Suppressor macrophage treated with lipopolysaccharide for 4 hours (primary cell): ENCODE measurements at places on chromosomes 2 and 18.
A peak's percentile ranks its signal among the peaks of the same experiment; 100 is the strongest.

DNA sequence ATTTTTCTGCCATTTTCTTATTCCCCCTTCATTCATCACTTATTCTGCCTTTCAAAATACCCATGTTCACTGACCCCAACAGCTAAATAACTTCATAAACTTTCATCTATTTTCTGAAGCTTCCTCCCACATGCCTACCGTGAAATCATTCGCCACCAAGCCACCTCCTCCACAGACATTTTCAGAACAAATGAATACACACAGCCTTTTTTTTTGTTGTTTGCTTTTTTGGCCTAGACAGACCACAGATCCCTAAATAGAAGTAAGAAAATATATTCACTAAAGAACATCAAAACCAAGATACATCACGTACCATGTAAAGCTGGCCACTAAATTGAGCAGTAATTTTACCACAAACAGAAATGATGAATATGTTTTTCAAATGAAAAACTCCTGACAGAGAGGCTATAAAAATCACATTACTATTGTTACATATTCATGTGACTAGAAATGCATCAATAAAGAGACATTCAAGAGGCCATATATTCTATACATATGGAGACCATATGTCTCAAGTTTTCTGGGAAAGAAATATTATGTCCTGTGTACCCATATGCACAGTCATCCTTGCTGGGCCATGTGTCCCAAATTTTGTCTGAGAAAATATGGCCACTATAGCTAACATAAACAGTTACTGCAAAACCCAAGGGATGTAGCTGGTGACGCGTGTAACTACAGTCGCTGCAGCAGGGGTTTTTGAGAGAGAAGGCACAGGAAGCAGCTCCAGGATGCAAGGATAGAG lies 200.3 kb downstream of the FBXO15 start:
- no peak for DNase-seq

DNA sequence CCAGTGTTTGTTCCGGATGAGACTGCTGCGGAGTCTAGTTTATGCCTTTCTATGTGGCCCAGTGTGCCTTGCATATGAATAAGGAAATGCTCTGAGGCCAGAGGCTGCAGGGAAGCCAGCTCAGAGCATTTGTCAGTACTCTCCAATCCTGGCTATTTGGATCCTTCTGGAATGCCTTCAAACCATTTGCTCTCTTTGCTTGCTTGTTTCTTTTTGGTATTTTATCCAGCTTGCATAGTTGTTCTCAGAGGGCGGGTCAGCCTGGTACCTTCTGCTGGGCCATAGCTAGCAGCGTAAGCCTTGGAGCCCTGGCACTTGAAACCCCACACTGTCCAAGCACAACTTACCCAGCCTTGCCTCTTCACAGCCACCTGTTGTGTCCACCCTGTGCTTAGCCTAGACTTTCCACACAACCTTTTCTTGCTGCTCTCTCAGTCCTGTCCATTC lies 20.5 kb downstream of the CENPO start:
- no peak for DNase-seq

GRCh38 chr2:27408601-27409320 lies 630 bp downstream of the PPM1G start:
- DNase-seq, result peak; percentile 17

GRCh38 chr18:72542342-72542741 lies 1.8 kb downstream of the CBLN2 start:
- DNase-seq, result no peak

GRCh38 chr2:225137971-225138370 lies 95.7 kb upstream of the DOCK10 start:
- DNase-seq, result no peak

DNA sequence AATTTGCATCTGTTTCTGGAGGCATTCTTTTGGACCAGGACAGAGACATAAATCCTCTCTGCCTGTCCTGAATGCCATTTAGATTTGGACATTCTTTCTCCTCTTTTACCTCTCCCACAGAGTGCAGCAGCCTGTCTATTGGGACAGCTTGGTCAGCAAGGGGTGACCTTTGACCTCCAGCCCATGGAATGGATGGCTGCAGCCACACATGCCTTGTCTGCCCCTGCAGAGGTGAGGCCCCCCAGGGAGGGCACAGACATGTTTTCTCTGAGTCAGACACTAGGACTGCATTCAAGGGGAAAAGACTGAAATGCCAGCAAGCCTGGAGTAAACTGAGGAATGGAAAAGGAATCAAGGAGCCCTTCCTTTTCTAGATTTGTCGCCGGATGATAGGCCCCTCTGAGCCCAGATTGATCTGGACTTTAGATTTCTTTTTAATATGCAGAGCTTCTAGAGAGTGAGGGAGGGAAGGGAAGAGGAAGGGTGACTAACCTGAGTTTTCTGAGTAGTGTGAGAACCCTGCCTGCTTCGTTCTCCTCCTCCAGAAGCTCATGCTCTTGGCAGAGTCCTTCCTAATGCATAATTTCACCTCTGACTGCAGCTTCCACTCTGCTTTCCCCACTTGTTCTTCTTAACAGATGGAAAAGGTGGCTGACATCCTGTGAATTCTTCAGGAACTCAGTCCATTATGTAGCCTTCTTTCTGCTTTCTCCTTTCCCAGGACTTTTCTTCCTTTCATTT lies 16.1 kb upstream of the TTLL4 start:
- no peak for DNase-seq

- no peak for DNase-seq
Measured at GRCh38 chr2:156986339-156986988, 271.0 kb upstream of the GALNT5 start.

- no peak for DNase-seq
Measured at GRCh38 chr2:159153951-159154350, 132.6 kb downstream of the WDSUB1 start.

DNA sequence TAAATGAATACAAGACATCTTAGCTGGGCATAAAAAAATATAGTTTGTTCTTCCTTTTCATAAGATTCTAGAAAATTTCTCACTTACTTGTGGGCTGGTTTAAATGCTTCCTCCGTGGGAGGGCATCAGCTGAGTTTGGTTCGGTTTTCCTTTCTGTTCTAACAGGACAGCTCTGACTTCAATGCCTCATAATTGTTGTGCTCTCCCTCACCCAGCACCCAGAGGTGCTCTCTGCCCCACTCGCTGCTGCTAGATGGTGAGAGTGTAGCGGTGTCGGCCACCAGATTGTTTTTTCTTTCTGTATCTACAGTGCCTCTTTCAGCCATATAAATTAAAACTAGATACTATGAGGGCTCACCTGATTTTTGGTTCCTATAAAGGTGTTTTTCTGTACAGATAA lies 407.2 kb upstream of the CDH7 start:
- DNase-seq, result no peak

- DNase-seq, result no peak
Measured at GRCh38 chr2:118443596-118443995, 355.3 kb downstream of the INSIG2 start.

DNA sequence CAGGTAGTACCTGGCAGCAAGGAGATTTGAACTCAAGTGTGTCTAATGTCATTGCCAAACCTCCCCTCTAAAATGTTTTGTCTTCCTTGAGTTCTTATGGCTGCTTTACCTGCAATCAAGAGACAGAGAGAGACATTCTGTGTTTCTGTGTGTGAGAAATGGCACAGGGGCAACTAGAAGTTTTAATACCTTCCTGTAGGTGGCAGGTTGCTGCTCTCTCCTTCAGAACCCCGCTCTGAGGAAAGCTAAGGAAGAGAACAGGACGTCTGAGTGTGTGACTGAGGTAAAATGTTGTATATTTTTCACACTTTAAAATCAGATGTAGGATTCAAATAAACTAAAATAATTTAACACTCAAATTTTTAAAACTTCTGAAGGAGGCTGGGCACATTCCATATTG lies 19.2 kb downstream of the DTNA start:
- DNase-seq, result no peak

DNA sequence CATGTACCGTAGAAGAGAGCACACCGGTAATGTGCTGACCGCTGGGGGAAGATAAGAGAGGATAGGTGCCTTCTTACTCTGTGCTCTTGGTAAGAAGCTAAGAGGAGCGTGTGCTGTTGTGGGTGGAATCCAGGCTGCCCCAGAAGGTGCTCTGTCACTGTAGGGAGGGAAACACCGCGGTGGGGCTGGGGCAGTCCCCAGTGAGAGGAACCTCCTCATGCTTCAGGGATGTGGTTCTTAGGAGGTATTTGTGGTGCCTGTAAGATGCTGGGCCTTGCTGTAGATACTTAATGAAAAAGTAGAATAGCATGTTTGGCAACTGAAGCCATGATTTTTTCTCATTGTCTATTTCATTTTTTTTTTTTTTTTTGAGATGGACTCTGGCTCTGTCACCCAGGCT lies 1.1 kb downstream of the COLEC11 start:
- DNase-seq, result no peak

DNA sequence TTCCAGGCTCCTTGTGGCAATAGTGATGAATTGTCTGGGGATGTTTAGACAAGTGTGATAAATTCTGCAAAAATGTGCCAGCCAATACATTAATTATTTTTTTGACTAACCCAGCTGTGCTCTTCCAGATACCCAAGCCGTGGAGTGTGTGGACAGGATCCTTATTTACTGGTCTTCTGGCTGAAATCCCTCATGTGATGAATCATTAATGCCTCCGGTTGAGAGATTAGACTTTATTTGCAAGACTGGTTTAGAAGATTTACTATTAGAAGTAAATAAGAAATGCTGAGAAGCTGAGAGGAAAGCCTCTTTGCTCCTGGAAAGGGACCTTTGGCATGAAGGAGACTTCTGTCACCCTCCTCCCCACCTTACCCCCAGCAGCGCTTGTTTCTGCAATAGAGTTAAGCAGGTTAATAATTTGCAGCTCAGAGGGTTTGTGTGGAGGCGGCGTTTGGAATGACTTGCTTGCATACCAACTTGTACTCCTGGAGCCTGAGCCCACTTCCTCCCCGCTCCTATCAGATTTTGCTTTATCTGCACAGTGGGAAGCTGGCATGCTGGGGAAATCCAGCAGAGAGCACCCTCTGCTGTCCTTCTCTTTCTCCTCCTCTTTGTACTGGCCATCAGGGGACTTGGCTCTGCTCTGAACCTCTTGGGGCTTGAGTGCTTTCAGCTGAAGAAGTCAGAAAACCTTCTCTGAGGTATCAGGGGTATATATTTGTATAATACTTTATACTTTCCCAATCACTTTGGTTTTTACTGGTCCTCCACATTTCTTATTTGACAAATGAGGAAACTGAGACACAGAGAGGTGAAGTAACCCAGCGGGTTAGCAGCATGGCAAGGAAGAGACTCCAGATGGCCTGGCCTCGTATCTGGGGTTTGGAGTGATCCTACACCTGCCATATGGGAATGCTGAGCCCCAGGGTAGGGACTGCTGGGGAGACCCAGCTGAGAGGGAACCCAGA lies 16.3 kb downstream of the SLC3A1 start:
- peak; percentile 46 for DNase-seq

DNA sequence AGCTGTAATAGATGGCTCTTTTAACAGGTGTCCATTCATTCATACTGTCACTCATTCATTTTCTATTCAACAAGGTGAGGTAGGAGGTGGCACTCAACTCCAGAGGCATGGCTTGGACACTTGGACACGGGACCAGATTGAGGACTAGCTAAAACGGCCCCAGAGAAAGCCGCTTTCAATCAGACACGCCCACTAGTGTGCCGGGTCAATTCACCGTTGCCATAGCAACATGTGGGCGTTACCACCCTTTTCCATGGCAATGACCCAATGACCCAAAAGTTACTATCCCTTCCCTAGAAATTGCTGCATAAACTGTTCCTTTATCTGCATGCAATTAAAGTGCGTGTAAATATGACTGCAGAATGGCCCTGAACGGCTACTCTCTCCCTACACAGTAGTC lies 49.2 kb upstream of the LGALSL start:
- no peak for DNase-seq

GRCh38 chr2:127000937-127001336 lies 102.2 kb downstream of the TEX51 start:
- DNase-seq, result no peak

- DNase-seq, result no peak
Measured at GRCh38 chr2:197034292-197034691, 107.8 kb upstream of the PGAP1 start.

- peak; percentile 68 for DNase-seq
Measured at GRCh38 chr2:171598713-171599319, 76.5 kb downstream of the CYBRD1 start.

DNA sequence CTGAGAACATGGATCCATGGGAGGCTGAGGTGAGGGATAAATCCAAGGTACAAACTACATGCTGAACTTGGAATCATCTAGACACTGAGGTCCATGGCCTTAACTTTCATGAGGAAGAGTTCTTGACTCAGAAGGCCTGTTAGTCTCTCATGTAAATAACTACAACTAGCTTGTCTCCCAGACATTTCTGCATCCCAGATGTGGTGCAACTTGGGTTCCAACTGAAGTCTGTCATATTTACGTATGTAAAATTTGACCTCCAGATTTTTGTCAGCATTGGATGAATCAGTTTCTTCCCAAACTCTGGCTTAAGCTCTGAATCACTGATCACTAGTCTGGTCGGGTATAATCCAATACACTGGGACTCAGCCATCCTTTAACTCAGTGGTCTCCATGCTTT lies 306.9 kb downstream of the PDE11A start:
- DNase-seq, result no peak

DNA sequence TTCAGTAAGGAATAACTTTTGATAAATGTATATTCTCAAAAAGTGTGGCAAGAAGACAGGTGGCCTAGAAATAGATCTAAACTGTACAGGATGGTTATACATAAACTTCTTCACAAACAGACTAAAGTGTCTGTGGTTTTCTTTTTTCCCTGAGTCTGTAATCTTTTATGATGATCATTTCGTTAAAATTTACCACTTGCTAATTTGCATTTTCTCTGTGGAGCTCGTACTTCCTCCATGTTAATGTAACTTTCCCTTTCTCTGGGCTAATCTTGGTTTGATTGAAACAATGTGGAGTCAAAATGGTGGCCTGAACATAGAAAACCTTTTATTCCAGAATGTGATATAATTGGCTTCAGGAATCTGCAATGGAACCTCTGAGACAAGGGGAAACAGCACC lies 166.2 kb downstream of the FTCDNL1 start:
- no peak for DNase-seq

DNA sequence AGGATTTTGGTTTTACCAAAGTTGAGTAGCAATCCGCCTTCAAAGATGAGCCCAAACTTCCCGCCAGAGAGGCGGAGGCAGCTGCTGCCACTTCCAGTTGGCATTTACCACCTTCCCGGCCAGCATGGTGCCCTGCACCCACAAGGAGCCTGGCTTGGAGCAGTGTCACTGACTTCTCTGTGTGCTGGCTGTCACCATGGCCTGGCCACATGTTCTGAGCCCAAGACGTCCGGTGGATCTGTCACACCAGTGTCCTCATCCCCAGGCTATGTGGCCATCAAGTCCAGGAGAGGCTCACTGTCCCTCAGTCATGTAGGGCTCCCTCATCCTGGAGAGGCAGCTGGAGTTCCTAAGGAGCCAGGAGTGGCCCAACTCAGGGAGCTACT lies 100.6 kb downstream of the ACKR3 start:
- DNase-seq, result no peak

GRCh38 chr18:70025580-70025979 lies 77.9 kb upstream of the CD226 start:
- no peak for DNase-seq

- DNase-seq, result no peak
Measured at GRCh38 chr2:240573071-240573515, 4.8 kb downstream of the RNPEPL1 start.

GRCh38 chr2:129478902-129479517 lies 500.5 kb upstream of the RAB6C start:
- no peak for DNase-seq
